CD4-positive, alpha-beta T cell (primary cell): ENCODE measurements at places on chromosomes 5 and 9.
A peak's percentile ranks its signal among the peaks of the same experiment; 100 is the strongest.

DNA sequence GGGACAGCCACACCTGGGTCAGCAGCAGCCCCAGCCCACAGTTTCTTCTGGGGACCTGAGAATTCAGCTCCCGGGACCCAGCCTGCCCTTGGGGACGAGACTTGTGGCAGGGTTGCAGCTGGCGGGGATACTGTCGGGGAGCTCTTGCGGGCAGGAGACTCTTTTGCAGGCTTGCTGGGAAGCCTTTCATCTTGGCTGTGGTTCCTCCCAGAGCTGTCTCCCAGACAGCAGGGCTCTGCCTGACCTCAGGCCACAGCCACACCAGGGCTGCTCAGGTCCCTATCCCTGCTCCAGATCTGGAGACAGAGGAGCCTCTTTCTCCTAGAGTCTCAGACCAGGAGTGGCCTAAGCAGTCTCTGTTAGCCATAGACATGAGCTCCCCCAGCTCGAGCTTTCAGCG lies 4.7 kb upstream of the MYMK start:
- DNase-seq, result no peak

GRCh38 chr5:1133510-1134201 lies 21.8 kb upstream of the SLC12A7 start:
- DNase-seq, result no peak

DNA sequence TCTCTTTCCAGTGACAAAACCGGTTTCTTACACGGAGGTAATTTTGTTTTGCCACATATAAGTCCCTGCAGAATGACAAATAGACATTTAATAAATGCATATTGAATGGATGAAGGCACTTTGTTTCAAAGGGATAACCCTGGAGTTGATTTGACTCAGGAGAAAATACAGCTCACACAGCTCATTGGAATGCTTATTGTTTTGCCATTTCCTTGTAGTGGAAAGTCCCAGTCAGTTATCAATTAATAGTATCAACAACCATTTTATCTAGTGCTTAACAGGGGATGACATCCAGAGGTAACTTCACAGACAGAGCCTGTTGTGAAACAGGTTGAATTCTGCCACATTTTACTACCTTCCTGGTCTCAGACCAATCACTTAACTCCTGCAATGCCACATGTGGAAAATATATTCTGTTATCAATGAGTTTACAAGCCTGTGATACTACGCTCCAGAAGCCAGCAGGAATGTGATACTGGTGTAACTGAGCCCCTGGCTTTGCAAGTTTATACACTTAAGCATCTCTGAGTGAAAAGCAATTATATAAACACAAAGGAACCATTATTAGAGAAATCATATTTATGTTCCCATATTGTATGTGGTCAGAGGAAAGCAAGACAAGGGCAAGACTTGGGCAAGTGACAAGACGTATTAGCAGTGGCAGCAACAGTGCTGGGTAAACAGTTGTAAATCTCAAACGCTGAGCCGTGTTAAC lies 123.1 kb upstream of the ANKRD55 start:
- DNase-seq, result no peak

- DNase-seq, result no peak
Measured at GRCh38 chr5:135609981-135610380, 31.2 kb upstream of the CXCL14 start.

DNA sequence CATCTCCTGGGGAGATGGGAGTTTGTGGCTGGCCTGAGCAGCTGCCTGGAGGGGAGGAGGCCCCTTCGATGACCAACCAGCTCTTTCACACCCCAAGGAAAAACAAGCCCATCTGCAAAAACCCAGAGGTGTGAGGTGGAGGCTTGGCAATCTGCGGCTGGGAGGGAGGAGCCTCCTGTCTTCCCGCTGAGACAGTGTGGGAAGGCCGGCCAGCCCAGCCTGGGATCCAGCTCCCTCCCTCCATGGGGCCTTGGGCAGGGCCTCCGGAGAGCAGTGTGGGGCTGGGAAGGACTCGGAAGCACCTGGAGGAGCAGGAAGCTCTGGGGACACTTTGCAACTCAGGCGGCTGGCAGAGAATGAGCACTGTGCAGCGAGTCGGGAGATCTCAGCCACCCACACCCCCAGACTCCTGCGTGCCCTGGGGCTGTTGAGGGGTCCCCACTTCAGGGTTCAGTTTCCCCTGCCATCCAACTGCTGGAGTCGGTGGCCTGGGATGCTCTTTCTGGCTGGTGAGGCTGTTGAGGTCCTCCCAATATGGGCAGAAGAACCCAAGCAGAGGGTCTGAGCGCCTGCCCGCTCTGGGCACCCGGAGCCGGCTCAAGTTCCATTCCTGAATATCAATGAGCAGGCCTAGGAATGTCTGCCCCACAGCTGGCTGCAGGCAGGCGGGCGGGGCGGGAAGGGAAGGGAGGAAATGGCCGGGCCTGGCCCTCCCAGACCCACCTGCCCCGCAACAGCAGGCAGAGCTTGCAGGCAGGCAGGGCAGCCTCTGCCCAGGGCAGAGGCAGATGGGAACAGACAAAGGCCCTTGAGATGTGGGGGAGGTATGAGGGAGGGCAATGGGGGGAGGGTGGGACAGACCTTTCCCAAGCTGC lies 101.1 kb downstream of the FGF18 start:
- no peak for DNase-seq

DNA sequence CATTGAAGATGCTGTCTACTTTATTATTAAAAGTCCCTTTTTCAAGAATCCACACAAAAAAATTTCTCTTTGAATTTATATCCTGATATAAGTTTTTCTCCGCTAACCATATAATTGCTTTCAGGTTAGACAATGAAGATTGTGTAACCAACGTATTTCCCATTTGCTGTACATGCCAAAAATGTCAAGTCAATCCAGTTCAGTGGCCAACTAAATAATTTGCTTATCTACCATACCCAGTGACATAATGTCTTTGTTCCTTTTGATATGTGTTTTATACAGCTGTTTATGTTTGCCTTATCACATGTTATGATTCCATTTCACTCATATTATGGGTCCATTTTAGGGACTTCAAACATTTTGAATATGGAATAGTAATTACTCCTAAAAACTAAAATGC lies 349.9 kb downstream of the EFNA5 start:
- no peak for DNase-seq

- no peak for DNase-seq
Measured at GRCh38 chr5:124536333-124536732, 210.1 kb downstream of the ZNF608 start.

GRCh38 chr9:130414910-130415746 lies 29.6 kb upstream of the ASS1 start:
- no peak for DNase-seq

- DNase-seq, result no peak
Measured at GRCh38 chr9:13755551-13755950, 476.1 kb upstream of the MPDZ start.

GRCh38 chr5:128220841-128221240 lies 137.3 kb downstream of the SLC12A2 start:
- no peak for DNase-seq

GRCh38 chr9:112925058-112925641 lies 34.5 kb upstream of the SLC46A2 start:
- DNase-seq, result peak; percentile 33

- no peak for DNase-seq
Measured at GRCh38 chr9:93223260-93224180, 39.6 kb downstream of the WNK2 start.

DNA sequence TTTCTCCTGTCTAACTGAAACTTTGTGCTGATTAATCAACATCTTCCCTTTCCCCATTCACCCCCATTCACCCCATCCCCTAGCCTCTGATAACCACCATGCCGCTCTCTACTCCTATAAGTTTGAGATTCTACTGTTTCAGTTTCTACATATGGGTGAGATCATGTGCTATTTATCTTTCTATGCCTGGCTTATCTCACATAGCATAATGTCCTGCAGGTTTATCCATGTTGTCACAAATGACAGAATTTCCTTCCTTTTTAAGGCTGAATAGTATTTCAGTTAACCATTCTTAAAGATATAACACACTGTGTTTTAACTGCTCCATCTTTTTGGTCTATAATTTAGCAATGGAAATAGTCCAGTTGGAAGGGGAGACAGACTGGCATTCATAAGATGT lies 205.1 kb downstream of the SNCAIP start:
- no peak for DNase-seq

DNA sequence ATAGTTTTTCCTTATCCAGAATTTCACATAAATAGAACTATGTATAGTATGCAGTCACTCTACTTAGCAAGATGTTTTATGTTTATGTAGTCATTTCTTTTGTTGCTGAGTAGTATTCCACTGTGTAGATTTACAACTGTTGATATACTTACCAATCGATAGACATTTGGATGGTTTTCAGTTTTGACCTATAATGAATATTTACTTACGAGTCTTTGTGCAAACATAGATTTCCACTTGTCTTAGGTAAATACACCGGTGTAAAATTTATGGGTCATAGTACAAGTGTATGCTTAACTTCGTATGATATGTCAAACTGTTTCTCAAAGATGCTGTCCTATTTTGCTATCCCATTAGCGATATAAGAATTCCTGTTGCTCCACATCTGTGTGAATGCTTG lies 19.7 kb upstream of the OR2K2 start:
- no peak for DNase-seq

DNA sequence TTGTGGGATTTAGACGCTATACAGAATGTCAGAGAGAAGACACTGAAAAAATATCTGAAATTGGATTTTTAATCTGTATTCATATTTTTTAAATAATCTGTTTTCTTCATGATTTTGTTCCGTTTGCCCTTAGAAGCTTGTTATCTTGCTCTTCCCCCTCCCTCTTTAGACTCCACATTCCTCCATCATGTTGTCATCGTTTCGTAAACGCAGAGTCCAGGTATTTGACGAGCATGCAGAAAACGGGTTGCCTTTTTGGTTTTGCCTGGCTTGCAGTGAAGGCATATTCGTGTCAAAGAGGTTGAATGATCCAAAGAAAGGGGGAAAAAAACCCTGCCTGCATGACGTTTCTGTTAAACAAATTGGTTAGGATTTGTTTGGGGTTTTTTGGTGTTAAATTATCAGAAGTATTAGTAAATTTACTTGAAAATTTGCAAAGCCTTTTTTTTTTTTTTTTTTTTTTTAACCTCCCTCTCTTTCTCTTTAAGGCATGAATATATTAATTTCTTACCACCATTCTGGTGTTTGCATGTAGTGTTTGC lies 2.9 kb downstream of the SPTAN1 start:
- no peak for DNase-seq

DNA sequence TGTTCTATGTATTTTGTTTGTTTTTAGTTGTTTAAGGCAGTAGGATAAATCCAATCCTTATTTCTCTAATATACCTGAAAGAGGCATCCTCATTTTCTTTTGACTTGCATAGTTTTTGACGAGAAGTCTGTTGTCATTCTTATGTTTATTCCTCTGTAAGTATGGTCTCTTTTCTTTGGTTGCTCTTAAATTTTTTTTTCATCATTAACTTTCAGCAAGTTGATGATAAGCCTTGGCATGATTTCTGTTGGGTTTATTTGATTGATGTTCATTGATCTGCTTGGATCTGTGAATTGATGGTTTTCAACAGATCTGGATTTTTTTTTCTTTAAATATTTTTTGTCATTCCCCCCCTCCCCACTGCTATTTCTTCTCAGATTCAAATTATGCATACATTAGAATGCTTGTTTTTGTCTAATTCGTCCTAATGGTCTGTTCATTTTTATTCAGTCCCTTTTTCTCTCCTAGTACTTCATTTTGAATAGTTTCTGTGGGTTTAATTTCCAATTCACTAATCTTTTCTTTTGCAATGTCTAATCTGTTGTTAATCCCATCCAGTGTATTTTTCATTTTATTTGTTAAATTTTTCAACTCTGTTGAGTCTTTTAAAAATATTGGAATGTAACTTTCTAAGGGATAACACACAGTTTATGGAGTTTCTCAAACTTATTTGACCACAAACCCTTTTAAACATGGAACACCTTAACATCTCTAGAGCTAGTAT lies 495.9 kb downstream of the CSNK1G3 start:
- DNase-seq, result no peak

- DNase-seq, result no peak
Measured at GRCh38 chr5:167294882-167295680, 996.4 kb upstream of the WWC1 start.

DNA sequence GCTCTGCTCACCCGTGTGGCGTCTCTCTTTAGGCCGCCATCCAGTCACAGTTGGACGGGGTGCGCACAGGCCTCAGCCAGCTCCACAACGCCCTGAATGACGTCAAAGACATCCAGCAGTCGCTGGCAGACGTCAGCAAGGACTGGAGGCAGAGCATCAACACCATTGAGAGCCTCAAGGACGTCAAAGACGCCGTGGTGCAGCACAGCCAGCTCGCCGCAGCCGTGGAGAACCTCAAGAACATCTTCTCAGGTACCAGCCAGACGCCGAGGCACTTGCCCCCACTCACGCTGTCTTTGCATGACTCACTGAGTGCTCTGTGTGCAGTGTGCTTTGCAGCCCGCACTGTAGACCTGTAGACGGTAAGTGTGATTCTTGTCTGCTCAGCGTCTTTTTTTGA lies 4.5 kb downstream of the EXOC3 start:
- no peak for DNase-seq

DNA sequence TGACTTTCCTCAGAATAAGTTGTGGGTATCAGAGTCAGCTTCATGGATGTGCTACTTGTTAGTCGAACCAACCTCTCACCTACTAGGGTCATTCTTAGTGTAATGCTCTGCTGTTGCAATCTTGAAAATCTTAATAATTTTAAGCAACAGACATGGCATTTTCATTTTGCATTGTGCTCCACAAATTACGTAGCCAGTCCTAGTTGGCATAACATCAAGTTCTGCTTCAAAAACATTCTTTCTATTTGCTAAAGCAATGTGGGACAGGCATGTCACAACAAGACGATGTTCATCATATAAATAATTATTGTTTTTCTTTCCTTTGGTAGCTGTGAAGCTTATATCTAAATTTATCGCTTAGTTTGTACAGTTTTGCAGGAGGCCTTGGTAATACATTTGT lies 39.3 kb upstream of the CDH12 start:
- DNase-seq, result no peak

DNA sequence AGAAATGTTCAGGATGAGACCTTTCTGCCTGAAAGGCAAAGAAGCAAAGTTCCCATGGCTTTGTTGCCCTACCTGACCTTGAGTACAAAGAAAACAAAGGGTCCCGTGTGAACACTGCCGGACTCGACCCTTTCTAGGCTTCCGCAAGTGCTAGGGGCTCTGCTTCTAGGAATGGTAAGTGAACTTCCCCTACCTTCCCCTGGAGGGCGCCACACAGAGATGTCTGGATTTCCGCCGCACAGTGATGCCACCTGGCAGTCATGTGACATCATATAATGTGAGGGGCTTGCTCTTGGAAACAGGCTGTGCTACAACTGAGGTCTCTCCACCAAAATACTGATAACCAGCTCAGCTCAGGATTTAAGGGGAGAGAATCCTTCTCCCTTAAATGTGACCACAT lies 56.6 kb downstream of the HSD17B3 start:
- DNase-seq, result no peak

- no peak for DNase-seq
Measured at GRCh38 chr5:60820593-60821487, 23.2 kb downstream of the ELOVL7 start.

DNA sequence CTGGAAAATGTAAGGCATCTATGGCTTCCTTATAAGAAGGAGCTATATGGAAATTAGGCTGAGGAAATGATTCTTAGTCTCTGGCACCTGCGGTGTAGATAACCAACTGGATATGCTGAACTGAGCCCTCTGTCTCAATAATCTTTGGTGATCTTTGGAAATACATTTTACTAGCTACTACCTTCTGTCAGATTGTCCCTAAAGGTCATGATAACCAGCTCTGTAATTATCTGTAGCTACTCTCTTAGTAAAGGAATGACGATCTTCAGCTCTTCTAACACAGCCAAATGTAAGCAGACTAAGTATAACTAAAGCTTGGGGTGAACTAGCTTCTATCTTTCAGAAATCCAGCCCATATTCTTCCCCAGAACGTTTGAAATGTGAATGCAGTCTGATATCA lies 124.9 kb upstream of the GRHPR start:
- DNase-seq, result no peak
